GDM1 (cell line): ENCODE measurements at places on chromosomes 12 and 14.

DNA sequence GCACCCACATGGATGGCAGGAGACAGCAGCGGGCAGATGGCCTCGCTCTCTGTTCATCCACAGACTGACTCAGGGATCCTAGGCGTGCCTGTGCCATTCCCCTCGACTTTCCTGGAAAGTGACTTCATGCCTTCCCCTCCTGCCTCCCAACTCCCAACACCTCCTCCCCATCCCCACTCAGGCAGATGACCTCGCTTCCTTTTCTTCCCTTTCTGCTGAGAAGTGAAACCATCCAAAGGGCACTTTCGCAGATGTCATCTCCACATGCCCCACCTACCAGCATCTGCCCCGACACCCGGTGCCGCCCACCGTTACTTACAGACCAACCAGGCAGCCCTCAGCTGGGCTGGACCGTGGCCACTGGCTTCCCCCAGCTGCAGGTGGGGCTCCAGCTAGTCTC is 29.6 kb downstream of the BEGAIN start:
- no peak for DNase-seq

GRCh38 chr12:57898308-57898970 is 42.9 kb upstream of the ATP23 start:
- no peak for DNase-seq

- DNase-seq, result no peak
Measured at GRCh38 chr12:24895612-24896011, 53.3 kb downstream of the BCAT1 start.

DNA sequence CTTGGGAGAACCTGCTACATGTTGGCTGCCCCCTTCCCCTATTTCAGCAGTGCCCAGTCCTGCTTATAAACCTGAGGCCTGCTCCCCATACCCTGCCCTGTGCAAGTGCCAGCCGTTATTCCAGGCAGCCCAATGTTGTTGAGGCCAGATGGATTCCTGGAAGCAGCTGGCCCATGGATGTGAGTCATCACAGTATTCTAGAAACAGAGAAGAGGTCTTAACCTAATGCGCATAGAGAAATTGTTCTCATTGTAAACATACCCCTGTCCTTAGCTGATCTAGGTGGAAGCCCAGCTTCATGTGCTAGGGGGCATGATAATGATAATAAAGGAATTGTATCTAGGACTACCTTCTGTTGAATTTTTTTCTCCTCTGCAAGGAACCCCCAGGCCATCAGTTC is 69.7 kb downstream of the TSPAN11 start:
- no peak for DNase-seq

GRCh38 chr12:54082397-54082892 is 28.8 kb downstream of the HOXC4 start:
- DNase-seq, result no peak

DNA sequence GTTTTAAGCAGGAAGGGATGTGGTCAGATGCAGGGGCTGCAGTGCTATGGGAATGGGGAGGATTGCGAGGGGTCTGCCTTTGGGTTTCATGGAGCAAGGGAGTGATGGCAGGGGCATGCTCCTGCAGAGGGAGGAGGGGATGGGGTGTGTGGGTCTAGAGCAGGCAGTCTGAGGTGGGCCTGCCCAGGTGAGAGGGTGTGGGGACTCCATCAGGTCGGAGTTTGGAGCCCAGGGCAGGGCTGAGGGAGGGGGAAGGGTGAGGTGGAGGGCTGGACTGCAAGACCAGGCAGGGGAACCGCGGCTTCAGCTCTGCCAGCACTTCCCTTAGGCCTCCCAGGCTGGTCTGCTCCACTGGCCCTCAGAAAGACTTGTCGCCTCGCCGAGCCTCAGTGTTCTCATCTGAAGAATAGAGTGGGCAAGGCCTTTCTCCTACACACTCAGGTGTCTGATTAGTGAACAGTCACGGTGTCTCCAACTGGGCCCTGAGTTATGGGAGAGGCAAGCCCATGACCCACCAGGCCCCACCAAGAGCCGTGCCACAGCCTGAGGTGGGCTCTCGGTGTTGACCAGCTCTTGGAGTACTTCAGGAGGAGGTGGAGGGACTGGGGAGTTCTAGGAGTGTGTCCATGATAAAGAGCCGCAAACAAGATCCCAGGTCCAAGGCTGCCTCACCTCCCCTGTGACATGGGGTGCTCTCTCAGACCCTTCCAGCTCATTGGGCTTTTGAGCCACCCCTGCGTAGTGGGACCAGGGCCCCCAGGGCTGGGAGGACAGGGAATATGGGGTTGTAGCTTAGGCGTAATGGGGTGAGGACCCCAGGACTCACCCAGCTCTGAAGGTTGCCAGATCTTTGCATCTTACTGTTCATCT is 20.1 kb upstream of the KRT80 start:
- no peak for DNase-seq

GRCh38 chr14:31122921-31123320 is 84.7 kb downstream of the HECTD1 start:
- DNase-seq, result no peak

- DNase-seq, result no peak
Measured at GRCh38 chr12:2375871-2376270, 323.1 kb downstream of the CACNA1C start.

DNA sequence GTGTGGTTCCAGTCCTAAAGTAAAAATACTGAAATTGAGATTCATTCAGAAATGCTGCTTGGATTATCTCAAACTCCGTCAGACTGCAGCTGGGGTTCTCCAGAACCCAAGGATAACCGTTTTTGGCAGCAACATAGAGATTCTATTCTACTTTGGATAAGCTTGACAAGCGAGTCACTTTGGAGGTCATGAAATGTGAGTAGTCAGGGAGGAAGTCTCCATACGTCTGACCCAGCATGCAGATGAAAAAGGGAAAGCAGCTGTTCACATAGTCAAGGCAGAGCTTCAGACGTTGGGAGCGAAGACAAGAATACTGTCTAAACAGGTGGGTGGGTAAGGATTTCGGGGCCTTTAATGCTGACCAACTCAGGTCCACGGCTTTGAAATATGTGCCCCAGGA is 14.9 kb upstream of the HSP90B1 start:
- no peak for DNase-seq

DNA sequence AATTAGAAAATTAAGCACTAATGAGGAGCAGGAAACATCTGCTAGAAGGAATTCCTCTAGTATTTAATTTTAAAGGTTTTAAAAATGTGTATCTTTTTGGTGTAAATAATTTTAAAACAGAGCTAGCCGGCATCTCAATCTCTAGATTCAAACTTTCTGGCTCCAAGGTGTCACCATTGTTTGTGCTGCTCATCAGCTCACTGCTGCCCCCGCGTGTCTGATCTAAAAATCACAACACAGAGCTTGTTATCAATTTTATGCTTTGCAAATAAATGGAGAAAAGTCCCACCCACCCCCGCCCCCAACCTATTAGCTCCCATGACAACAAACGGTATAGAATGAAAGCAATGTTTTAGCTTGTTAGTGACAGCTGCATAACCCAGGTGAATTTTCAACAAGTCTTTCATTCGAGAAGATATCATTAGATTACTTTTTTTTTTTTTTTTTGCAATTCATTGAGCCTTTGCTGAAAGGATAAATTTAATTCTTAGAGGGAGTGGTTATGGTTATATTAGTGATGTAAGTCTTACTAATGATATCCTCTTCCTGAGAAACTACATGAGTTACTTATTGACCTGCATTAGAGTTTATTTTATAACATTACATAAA is 11.3 kb upstream of the ABHD12B start:
- DNase-seq, result peak; percentile 76

- DNase-seq, result no peak
Measured at GRCh38 chr12:46492471-46493085, 120.0 kb upstream of the SLC38A2 start.

GRCh38 chr12:102602521-102602920 is 122.2 kb upstream of the IGF1 start:
- no peak for DNase-seq

GRCh38 chr14:95237958-95238340 is 80.6 kb upstream of the DICER1 start:
- no peak for DNase-seq

GRCh38 chr12:104010606-104011169 is 39.3 kb downstream of the GLT8D2 start:
- DNase-seq, result no peak

- no peak for DNase-seq
Measured at GRCh38 chr14:59478540-59478939, 5.7 kb downstream of the L3HYPDH start.

GRCh38 chr12:95147866-95148265 is 69.4 kb downstream of the FGD6 start:
- DNase-seq, result no peak

- DNase-seq, result no peak
Measured at GRCh38 chr14:104560586-104560945, 19.0 kb upstream of the C14orf180 start.

- no peak for DNase-seq
Measured at GRCh38 chr14:98167705-98168104, 1104.3 kb downstream of the BCL11B start.
